ENCODE measurements at places on chromosomes 5 and 9.

DNA sequence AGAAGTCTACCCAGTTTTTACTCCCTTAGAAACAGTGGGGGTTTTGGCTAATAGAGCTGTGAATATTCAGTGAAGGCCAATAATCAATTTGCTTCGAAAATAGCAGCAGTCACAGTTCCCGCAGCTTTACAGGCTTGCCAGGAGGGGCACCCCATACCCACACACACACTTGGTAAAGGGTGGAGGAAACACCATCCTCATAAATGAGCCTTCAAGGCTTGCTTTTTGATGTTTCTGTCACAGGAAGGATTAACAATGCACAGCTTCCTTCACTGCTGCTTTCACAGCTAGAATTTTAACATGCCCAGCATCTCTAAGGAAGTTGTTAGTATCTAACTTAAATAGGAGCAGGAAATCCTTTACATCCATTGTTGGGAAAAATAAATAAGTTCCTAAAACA is 1247.5 kb upstream of the C9orf72 start:
- no peak for DNase-seq

DNA sequence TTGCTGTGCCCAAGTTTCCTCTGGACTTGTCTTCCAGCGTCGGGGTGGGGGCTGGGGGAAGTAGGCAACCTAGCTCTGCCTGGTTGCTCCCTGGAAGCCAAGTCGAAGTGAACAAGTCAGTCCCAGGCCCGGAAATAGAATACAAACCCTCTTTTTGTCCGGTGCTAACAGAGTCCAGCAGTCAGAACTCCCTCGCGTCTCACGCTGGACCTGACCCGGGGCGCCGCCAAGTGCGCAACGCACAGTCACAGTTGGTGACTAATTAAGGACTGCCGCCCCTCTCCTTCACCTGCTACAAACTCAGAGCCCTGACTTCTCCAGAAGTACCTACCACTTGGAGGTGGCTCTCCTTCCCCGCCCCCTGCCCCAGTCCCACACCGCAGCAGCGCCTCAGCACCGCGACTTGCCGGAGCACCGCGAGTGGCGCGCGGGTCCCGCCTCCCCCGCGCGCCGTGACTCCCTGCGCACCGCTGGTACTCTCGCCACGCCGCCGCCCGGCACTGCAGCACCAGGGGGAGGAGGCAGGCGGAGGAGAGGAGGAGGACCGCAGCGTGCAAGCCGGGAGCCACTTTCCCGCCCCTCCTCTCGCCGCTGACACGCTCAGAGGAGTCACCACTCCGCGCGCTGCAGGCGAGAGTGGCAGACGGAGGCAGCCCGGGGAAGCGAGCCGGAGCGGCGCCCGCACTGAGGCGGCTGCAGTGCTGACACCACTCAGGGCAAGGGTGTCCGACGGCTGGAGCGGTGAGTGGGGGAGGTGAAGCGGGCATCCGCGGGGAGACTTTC is at the start of gene SV2C:
Gene SV2C, plus strand, starts transcription at position 612 of the 783 bp plus-strand sequence. CDS start 48,368 bp downstream, outside the sequence.
- DNase-seq: peak; percentile 37

GRCh38 chr9:90612957-90613356 is 29.7 kb downstream of the DIRAS2 start:
- no peak for DNase-seq

DNA sequence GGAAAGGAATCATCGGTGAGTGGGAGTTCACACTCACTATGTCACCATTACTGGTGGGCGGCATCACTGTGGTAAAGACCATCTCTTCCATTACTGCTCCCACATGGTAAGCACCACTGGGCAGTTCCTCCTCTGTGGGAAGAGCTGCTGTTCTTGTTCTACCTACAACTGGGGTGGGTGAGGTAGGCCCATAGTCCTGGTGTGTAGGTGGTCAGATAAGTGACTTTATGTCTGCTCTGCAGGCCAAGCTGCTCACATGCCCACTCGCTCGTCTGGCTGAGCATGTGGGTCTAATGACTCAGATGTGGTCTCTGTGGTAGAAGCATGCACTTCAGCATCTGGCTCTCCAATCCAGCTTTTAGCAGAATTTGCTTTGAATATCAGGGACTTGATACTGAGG is 82.9 kb downstream of the TMEM215 start:
- DNase-seq: no peak

DNA sequence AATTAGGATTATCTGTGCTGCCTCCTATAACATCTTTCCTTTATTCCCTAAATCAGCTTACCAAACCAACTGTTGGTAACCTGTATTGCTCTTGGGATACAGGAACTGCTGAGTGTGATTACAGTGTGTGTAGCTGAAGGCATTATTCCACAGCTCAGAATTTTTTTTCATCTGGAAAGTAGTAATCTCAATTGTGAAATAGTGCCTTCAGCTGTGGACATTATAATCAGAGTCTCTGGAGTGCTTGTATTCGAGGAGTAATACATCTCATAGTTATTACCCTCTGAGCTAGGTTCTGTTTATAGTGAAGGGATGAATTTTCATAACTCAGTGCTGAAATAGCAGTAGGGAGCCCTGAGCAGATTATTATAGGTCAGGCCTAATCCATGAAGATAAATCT is 199.5 kb downstream of the MAST4 start:
- no peak for DNase-seq

DNA sequence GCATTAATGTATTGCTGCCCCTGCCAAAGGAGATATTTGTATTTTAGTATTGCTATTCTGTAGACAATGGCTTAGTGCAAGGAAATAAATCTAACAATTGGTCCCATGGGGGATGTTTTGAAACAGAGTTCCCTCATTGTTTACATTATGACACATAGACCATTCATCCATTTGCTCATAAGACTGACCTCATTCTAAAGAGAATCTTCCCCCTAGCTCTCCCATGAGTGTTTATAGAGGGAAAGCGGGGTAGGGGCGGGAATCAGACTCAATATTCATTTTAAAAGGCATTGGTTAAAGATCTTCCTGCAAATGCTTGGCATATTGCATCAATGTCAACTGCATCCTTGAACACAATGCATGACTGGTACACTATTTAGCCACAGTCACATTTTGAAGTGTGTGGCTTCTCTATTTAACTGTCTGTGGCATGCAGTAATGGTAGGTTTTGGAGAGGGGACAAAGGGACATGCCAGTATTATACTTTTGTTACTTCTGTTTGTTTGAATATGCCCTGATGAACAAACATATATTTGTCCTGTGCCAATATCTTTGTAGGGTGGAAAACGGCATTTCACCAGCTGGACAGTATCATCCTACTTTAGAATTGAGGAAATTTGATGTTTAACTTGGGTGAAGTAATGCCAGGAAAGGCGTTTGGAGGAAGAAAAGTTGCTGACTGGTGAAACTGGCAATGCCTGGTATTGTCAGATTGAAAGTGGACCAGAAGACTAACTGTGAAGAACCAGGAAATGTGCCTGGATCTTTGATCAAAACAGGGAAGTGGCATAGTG is 84.1 kb upstream of the MEGF10 start:
- DNase-seq: no peak

- DNase-seq: peak; percentile 81
Measured at GRCh38 chr9:503881-504852, 289.5 kb downstream of the DOCK8 start.

Data from stimulated activated naive CD4-positive, alpha-beta T cell treated with Interleukin-2 at 50 U/mL for 16 hours (primary cell).